Small intestine (tissue), 16 donors: ENCODE measurements at places on chromosomes 16 and 17.
A peak's percentile ranks its signal among the peaks of the same experiment; 100 is the strongest.

GRCh38 chr16:58487566-58488351 is 12.2 kb upstream of the NDRG4 start:
- H3K4me3 ChIP-seq, result peak overlapping the region; percentile 15
- no peak overlapping the region for H3K27ac ChIP-seq

GRCh38 chr16:66563574-66564334 is 2.5 kb upstream of the CMTM1 start:
- peaks cover 5% of the 10 kb centered on the region for H3K36me3 ChIP-seq
- no peak overlapping the region for H3K4me3 ChIP-seq
- DNase-seq, result no peak
- H3K4me1 ChIP-seq, result no peaks in the 10 kb centered on the region

- no peak overlapping the region for H3K27ac ChIP-seq
- no peaks in the 10 kb centered on the region for H3K4me1 ChIP-seq
- H3K4me3 ChIP-seq, result no peak overlapping the region
- DNase-seq, result no peak
- H3K36me3 ChIP-seq, result no peaks in the 10 kb centered on the region
- no peaks in the 10 kb centered on the region for H3K27me3 ChIP-seq
Measured at GRCh38 chr17:6660805-6661463, 9.4 kb downstream of the C17orf100 start.

- DNase-seq, result peak; percentile 98
- H3K4me3 ChIP-seq, result peak overlapping the region; percentile 44
- peaks cover 32% of the 10 kb centered on the region for H3K4me1 ChIP-seq
- H3K27ac ChIP-seq, result peak overlapping the region; percentile 100
- no peaks in the 10 kb centered on the region for H3K36me3 ChIP-seq
Measured at GRCh38 chr17:75785016-75785890, 647 bp downstream of the UNK start.

DNA sequence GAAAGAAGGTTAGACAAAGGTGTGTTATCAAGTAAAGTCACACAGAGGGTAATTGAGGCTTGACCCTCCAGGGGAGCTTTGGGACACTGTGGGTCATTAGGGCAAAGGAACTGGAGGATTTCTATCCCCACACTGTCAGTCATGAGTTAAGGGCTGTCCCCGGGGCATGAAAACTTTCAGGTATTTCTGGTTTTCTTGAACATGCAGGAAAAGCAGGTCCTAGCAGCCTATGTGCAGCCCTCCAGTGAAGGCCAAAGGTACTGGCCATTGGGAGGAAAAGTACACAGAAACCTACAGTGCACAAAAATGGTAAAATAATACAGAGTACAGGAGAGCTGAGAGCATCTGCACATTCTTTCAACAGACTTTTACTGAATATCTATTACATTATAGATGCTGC is 44.4 kb upstream of the SCNN1B start:
- peaks cover 4% of the 10 kb centered on the region for H3K27me3 ChIP-seq
- no peaks in the 10 kb centered on the region for H3K4me1 ChIP-seq

DNA sequence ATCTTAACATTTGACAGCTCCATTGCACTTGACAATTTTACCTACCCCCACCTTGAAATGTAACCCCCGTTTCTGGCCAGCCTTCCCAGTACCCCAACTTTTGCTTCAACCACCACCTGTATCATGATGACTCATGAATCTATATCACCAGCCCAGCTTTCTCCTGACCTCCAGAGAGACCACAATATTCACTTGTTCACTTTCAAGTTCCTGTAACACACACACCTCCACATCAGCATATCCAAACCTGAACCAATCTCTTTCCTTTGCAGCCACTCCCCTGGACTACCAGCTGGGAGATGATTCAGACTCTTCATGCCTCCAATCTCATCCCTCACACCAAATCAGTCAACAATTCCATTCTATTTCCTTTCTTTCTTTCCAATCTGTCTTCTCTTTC is 8.0 kb downstream of the SMG6 start:
- H3K4me3 ChIP-seq, result no peak overlapping the region
- no peak for DNase-seq
- H3K27ac ChIP-seq, result no peak overlapping the region
- H3K4me1 ChIP-seq, result no peaks in the 10 kb centered on the region

DNA sequence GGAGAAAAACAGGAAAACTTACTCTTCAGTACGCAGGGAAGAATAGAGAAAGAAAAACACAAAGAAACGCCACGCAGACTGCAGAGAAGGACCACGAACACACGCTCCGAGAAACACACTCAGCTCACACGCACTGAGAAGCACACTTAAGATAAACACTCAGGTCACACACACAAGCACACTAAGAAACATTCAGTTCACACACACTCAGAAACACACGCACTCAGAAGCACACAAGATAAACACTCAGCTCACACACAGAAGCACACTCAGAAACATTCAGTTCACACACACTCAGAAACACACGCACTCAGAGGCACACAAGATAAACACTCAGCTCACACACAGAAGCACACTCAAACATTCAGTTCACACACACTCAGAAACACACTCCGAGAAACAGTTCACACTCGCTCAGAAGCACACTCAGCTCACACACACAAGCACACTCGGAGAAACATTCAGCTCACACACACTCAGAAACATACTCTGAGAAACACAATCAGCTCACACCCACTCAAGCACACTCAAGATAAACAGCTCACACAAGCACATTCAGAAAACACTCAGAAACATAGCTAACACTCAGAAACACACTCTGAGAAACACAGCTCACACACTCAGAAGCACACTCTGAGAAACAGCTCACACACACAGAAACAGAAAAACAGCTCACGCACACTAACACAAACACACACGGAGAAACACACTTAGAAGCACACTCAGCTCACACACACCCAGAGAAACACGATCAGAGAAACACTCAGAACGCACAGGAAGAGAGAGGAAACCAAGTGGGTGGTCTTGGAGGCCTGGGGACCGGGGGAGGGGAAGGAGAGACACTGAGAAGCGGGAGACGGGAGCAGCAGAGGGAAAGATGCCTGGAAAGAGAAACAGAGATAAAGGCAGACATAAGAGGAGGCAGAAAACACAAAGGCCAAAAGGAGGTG is 908 bp downstream of the TMEM98 start:
- H3K4me3 ChIP-seq, result peak overlapping the region; percentile 69
- no peaks in the 10 kb centered on the region for H3K4me1 ChIP-seq
- H3K27me3 ChIP-seq, result no peaks in the 10 kb centered on the region
- peak; percentile 48 for DNase-seq
- peaks cover 2% of the 10 kb centered on the region for H3K36me3 ChIP-seq

DNA sequence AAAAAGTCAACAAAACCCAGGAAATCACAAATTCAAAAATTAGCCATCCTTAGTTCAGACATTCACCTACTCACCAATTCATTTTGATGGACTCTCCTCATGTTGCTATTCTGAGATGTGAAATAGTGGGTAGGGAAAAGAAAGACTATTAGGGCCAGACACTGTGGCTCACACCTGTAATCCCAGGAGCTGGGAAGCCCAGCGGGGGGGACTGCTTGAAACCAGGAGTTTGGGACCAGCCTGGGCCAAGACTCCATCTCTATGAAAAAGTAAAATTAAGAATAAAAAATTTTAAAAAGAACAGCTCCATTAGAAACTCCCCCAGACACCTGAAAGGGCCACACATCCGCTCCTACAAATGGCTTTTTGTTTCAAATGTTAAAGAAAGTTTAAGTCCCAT is 21.4 kb downstream of the UBE2O start:
- no peak overlapping the region for H3K4me3 ChIP-seq
- no peaks in the 10 kb centered on the region for H3K36me3 ChIP-seq
- DNase-seq, result no peak

- no peak for DNase-seq
- H3K27ac ChIP-seq, result peak overlapping the region; percentile 96
- no peaks in the 10 kb centered on the region for H3K36me3 ChIP-seq
- peaks cover 11% of the 10 kb centered on the region for H3K4me1 ChIP-seq
- peak overlapping the region; percentile 88 for H3K4me3 ChIP-seq
Measured at GRCh38 chr16:30805056-30805369, 18.0 kb upstream of the ZNF629 start.
